ENCODE measurements at places on chromosomes 3 and 15.

- no peak for DNase-seq
Measured at GRCh38 chr3:138877226-138877625, 42.5 kb upstream of the PIK3CB start.

- DNase-seq: no peak
Measured at GRCh38 chr3:5560199-5560598, 372.7 kb downstream of the EDEM1 start.

DNA sequence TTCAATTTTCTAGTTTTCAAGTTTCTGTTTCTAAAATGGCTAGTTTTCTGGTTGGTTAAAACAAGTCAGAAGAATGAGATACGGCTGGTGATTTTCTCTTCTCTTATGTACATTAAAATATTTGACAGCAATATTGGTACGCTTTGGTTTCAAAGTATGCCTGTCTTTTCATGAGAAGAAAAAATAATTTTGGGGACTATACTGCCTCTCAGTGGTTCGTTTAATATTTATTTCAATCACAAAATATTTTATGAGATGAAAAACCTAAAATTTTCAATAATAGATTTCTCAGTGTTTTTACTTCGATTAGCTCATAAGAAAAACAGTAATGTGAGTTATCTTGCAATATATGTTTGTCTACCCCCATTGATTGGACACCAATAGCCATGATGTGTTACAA lies 72.8 kb upstream of the AADACL2 start:
- no peak for DNase-seq

- DNase-seq: no peak
Measured at GRCh38 chr15:73981761-73982221, 10.3 kb downstream of the STOML1 start.

DNA sequence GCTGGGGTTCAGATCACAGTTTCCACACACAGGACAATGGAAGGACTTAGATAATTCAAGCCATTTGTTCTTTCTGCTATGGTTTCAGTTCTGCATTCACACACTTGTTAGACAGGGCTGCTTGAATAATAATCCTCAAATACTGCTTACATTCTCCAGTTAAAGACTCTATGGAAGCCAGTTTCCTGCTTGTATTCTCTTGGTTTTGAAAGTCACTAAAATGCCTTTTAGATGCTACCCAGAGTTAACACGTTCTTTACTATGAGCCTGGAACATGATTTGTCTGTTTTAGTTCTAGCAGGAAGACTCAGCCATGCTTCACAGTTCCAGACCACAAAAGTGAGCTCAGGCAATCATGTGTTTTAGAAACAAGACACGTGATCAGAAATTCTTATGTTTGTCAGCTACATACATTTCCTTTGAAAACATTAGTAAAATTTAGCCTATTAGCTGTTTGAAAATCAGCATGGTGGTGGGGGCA lies 152.4 kb downstream of the LEKR1 start:
- no peak for DNase-seq

DNA sequence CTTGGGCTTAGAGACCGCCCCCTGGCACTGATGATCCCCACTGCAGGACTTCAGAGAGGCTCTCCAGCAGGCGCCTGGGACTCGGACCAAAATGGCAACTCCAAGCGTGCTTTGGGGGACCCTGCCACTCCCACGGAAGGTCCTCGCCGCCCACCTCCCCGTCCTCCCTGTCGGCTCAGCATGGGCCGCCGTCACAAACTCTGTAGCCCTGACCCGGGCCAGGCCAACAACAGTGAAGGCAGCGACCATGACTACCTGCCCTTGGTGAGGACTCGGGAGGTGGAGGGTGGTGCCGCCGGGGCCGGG lies 7.7 kb downstream of the ALG3 start:
- no peak for DNase-seq

DNA sequence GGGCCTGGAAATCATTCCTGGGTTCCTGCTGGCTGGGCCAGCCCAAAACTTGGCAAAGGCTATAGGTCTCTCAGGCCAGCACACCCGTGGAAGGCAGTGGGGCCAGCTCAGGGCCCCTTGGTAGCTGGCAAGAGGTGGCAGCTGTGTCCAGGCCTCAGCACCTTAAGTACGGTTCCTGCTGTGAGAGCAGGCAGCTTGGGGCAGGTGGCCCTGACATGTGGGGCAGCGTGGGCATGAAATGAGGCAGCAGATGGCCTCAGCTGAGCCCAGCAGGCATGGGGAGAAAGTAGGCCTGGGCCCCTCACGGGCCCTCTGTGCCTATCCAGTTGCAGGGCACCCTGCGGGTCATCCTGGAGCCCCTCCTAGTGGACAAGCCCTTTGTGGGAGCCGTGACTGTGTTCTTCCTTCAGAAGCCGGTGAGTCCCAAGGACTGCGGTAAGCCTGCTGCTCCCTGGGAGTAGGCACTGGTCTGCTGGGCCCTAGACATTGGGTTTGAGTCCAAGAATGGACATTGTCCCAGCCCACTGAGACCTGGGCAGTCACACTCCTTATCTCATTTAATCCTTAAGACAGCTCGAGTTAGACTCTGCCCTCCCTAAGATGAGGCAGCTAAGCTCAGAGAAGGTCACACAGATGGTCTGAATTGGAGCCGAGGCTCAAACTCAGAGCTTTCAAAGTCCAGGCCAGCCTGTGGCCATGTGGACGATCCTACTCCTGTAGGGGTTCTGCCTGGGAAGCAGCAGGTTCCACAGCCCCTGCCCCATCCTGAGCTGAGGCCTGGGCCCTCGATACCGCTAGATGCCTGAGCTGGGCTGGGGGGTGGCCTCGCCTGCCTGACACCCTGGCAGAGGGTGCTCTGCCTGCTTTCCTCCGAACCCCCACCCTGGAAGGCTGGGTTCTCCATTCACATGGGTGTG lies 25.5 kb downstream of the ESYT3 start:
- DNase-seq: no peak

- no peak for DNase-seq
Measured at GRCh38 chr15:38398134-38398533, 55.8 kb upstream of the FAM98B start.

DNA sequence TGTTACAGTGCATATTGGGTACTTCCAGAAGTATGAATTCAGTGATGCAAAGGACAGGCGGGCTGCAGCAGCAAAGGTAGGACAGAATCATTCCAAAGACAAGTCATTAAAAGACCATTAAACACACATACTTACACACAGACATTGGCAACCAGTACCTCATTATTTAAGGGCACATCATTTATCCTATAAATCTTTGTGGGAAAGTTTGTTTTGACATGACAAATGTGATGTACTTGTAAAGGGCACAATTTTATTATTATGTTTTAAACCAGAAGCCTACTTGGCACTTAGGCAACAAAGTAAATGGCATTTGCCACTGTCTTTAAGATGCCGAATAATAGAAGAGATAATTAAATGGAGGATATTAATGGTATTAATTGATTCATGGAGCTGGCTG lies 22.7 kb downstream of the ARIH1 start:
- no peak for DNase-seq

DNA sequence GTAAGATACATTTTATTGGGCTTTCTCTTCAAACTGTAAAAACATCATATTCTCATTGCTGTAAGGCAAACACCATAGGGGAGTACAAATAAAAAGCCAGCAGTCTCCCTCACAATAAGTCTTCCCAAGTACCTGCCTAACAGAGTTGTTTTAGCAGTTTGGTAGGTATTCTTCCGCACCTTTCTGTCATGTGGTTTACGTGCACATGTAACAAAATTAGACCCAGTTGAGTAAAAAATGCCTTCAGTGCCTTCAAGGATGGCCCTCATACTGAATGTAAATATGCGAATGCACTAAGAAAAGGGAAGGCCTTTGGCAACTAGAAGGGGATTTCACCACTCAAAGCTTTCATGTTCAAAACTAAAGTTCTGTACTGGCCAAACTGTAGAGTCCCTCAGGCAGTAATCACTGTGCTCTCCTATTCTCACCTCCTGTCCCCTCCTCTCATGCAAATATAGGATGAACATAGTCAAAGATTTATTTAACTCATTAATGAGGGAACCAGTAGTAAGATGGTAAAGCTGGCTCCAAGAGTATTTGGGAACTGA lies 26.4 kb downstream of the USP3 start:
- no peak for DNase-seq

- no peak for DNase-seq
Measured at GRCh38 chr3:6714962-6715361, 146.0 kb upstream of the GRM7 start.

- no peak for DNase-seq
Measured at GRCh38 chr15:41982133-41982930, 10.0 kb upstream of the EHD4 start.

- no peak for DNase-seq
Measured at GRCh38 chr3:62252438-62253157, 120.8 kb downstream of the FEZF2 start.

- DNase-seq: no peak
Measured at GRCh38 chr3:160451602-160452001, 2.0 kb upstream of the TRIM59 start.

- no peak for DNase-seq
Measured at GRCh38 chr3:6578526-6578925, 282.4 kb upstream of the GRM7 start.

- no peak for DNase-seq
Measured at GRCh38 chr3:48413611-48414010, 16.3 kb downstream of the PLXNB1 start.

DNA sequence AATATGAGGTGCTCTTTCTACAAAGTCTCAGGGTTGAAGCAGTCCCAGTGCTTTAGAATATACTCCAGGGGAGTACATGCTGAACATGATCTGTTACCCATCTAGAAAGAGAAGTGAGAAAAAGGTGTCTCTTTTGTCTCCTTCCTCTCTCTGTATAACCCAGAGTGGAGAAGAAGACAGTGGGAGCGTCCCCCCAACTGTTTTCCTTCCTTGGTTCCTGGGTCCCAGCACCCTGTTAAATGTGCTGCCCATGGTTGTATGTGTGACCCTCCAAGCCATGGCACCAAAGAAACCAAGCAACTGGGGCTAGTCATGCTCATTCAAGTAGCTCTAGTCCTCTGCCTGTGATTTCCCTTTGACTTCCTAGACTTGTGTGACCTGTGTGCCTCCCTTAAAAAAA lies 683.7 kb downstream of the TBL1XR1 start:
- no peak for DNase-seq

GRCh38 chr3:9192248-9193025 lies 57.0 kb downstream of the SRGAP3 start:
- DNase-seq: no peak

- no peak for DNase-seq
Measured at GRCh38 chr15:67828278-67828968, 3.1 kb downstream of the SKOR1 start.

DNA sequence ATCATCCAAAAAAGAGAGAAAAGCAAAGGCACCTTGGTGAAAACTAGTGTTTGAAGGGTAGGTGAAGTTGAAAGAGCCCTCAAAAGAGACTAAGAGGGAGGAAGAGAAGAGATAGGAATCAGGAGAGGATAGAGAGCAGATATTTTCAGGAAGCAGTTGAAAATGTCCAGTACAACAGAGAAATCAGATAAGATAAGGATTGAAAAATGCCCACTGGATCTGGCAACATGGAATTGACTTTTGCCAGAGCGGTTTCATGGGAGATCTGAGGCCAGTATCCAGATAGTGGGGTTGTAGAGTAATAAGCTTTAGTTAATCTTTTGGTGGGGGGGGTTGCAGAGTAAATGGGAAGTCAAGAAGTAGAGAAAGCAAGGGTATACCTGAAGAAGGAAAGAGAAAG lies 337.4 kb downstream of the IL5RA start:
- no peak for DNase-seq

GRCh38 chr3:126781889-126782491 lies 78.0 kb downstream of the CHCHD6 start:
- no peak for DNase-seq

DNA sequence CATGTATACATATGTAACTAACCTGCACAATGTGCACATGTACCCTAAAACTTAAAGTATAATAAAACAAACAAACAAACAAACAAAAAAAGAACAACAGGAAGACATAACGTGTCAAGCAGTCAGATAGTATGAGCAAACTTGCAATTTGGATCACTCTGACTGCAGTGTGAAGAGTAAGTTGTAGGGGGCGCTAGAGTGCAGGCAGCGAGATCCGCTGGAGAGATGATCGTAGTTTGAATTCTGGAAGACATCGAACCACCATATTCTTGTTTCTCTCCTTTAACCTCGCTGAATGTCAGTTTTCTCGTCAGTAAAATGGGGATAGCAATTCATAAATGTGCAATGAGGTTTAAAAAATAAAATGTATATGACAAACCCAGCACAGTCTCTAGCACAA lies 165.2 kb upstream of the LMCD1 start:
- DNase-seq: no peak

- DNase-seq: no peak
Measured at GRCh38 chr3:15023719-15024118, 41.4 kb downstream of the MRPS25 start.

DNA sequence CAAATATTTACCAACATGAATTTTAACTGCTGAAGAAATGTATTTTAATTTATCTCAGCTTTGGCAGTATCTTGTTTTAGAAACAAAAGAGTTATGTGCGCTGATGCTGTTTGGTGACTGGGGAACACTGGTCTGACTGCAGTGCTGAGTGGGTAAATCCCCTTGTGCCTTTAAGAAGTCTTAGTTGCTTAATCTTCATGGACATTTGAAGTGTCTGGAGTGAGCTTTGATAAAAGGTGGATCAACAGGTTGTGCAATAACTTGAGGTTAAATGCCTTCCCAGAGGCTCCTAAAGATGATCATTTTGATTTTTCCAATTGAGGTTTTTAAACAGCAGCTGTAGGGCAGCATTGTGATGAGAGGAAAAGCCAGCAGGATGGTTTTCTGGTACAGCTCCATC lies 68.7 kb downstream of the TP63 start:
- no peak for DNase-seq

- no peak for DNase-seq
Measured at GRCh38 chr3:62585861-62586260, 212.5 kb upstream of the FEZF2 start.

- DNase-seq: no peak
Measured at GRCh38 chr15:85782064-85782463, 12.7 kb downstream of the KLHL25 start.

- DNase-seq: no peak
Measured at GRCh38 chr3:176872771-176873209, 324.5 kb downstream of the TBL1XR1 start.

DNA sequence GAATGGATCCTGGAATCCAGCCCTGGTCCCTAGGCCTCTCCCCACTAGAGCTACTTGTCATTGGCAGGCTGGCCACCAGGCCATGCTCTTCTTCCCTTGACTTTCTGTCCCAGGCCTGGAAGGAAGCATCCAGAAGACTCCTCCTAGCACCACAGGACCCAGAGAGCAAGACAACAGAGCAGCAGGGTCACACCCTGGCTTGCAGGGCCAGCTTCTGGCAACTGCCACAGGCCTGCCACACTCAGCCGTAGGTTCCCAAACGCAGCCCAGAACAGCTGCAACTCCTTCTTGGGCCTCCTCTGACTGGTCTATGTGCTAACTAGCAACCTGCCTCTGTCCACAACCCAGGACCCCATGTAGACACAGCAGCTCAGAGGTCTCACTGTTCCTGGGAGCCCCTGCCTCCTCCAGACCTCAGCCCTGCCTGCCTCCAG lies 36.8 kb upstream of the RPL32 start:
- no peak for DNase-seq
